Trophoblast cell (in vitro differentiated cells and primary cell): ENCODE measurements at places on chromosomes 11 and 22.

DNA sequence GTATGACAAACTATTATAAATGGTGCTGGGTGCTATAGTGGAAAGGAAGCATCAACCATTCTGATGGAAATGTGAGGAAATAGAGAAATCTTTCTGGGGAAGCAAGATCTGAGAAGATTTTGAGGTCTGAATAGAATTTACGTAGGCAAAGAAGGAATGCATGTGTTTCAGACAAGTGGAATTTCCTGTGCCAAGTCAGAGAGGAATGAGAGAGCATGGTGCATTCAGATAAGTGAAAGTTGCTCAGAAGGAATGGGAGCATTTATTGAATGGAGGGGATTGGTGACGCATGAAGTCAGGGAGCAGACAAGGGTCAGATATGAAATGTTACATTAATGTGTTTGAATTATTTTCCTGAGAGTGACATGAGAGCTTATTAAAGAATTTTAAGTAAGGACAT is 725.5 kb downstream of the METTL15 start:
- no peak for DNase-seq

GRCh38 chr11:17776212-17776875 is 41.8 kb downstream of the KCNC1 start:
- DNase-seq: no peak

- peak; percentile 25 for DNase-seq
Observed at GRCh38 chr11:29809121-29809520, 207.7 kb downstream of the KCNA4 start.

DNA sequence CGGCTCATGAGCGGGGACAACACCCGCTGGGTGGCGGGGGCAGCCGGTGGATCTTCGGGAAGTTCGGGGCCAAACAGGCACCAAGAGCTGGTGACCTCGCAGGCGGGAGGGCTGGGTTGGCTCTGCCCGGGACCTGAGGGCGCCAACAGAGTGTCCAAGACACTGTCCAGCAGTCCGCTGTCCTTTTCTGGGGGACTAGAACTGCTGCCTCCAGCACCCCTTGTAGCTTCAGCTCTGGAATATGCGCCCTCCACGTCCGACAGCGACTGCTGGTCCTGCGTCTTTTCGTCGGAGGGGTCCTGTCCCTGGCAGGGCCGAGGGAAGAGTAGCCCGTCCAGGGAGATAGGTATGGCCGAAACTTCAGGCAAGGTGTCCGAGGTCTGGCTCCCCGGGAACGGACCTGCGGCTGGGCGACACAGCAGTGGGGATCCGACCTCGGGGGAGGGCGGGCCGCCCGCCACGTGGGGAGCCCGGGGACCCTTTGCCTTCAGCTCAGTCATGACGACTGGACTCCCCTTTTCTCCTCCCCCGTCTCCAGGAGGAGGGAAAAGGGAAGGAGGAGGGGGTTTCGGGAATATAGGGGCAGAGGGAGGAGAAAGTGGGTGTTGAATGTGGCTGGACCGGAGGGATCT is 926 bp downstream of the PGR start:
- no peak for DNase-seq

- DNase-seq: no peak
Observed at GRCh38 chr11:73147771-73148681, 5.9 kb upstream of the FCHSD2 start.

GRCh38 chr11:65131417-65131776 is 2.9 kb downstream of the SYVN1 start:
- no peak for DNase-seq

DNA sequence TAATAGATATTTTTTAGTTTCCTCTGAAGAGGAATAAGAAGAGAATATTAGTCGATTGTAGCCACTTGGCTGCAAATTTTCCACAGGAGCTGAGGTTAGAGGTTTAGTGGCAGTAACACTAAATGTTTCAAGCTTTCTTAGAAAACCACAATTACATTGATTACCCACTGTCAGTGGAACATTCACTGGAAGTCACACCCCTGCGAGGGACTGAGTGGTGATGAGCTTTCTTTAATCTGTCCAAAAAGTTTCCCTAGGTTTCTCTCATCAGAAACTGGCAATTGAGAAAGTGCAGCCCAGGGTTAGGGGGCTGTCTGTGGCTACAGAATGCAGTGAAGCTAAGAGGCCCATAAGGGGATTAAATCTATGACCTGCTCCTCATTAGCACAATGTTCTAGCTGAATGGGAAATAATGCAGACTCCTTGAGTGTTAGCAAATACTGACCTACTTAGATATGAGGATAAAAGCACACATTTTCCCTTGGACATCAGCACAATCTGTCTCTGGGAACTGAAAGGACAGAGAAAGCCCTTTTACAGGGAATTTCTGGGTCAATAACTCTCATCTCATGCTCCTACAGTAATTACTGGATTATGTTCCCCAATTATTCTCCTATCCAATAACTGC is 189.5 kb downstream of the FAM76B start:
- no peak for DNase-seq

GRCh38 chr22:49951986-49952896 is 8.3 kb upstream of the PIM3 start:
- peak; percentile 77 for DNase-seq

GRCh38 chr11:131042041-131042390 is 125.7 kb upstream of the SNX19 start:
- DNase-seq: no peak

DNA sequence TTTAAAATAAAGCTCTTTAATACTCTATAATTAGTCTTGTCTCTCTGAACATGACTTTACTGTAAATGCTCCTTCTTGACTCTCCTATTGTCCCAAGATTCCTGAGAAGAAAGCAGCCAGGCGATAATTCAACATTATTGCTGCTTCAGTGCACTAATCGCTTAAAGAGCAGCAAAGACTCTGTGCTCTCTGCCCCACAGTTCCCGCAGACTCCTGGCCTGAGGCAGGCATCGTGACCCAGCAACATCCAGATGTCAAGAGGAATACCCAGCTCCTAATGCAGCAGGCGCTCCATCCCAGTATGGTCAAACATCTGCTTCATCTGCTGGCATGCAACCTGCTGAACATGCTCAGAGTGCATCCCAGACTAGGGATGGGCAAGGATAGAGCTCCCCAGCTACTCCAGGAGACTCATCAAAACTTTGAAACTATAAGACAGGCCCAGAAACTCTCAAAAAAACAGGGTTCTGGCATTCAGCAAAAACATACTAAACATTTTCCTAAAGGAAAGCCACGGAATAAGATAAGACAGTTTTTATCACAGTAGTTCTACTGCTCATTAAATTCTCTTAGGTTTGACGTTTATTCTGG is 270.0 kb downstream of the SOX6 start:
- no peak for DNase-seq

DNA sequence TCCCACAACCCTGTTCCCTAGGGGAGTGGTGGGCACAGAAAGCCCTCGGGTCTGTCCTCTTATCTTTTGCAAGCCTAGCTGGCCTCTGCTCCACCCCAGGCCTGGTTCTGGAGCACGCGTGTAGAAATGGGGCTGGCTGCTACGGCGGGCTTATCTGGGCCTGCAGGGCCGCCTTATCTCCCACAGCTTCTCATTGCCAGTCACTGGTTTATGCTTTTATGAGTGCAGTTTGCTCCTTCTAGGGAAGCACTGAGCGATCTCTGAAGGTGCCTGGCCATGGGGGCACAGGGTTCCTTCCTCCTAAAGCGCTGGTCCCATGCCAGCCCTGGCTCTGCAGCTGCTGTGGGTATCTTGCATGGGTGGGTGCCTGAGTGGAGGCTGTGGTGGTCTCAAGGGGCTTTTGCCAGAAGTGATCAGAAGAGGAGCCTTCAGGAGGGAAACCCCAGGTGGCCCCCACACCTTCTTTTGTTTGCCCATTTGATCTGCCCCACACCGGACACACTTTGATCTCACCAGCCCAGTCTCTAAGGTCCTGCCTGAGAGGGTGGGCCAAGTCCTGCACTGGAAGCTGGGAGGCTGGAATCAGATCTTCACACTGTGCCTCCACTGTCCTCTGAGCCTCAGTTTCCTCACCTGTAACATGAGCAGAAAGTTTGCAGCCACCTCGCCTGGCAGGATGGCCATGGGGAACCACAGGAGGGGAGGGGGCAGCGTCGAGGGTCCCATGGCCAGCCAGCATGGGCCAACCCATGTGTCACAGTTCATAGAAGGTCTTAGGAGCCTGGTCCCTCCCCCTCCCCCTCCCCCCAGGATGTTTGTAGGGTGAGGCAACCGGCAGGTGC is 86.6 kb upstream of the FGF3 start:
- DNase-seq: no peak

- DNase-seq: no peak
Observed at GRCh38 chr11:110977661-110978060, 265.4 kb upstream of the ARHGAP20 start.

GRCh38 chr11:133887692-133888332 is 42.5 kb upstream of the SPATA19 start:
- DNase-seq: no peak

- DNase-seq: no peak
Observed at GRCh38 chr11:61773356-61773755, 19.0 kb downstream of the TMEM258 start.

GRCh38 chr11:58625826-58626460 is 3.5 kb downstream of the CNTF start:
- no peak for DNase-seq

DNA sequence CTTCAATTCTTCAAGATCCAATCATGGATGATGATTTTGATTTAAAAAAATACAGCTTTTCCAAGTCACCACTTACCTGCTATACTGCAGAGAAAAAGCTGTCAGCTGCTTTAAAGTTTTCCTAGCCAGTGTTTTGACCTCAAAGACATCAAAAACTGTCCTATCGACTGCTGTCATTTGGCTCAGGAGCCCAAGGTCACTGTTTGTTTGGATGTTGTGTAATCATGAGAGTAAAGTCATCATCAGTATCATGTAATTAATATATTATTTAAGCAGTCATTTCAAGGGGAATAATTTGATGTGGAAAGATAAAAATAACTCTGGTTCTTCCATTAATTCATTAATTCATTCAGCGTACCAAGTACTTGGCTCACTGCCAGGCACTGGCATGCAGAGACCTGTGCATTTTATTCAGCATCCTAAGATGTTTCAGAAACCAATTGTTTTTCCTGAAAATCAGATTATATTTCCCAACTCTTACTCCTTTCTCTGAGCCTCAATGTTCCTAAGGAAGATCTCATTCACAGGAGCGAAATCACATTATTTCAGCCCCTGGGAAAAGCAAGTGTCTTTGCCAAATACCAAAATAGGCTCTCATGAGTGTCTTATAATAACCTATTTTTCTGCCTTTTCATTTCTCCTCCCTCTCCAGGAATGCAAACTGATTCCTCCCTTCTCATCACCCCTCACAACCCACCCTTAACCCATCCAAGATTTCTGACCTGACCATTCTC is 59.9 kb downstream of the SLC1A2 start:
- DNase-seq: no peak

- DNase-seq: no peak
Observed at GRCh38 chr11:47589977-47590861, 3.7 kb downstream of the FAM180B start.

- peak; percentile 60 for DNase-seq
Observed at GRCh38 chr11:2537896-2538724, 93.3 kb downstream of the KCNQ1 start.

DNA sequence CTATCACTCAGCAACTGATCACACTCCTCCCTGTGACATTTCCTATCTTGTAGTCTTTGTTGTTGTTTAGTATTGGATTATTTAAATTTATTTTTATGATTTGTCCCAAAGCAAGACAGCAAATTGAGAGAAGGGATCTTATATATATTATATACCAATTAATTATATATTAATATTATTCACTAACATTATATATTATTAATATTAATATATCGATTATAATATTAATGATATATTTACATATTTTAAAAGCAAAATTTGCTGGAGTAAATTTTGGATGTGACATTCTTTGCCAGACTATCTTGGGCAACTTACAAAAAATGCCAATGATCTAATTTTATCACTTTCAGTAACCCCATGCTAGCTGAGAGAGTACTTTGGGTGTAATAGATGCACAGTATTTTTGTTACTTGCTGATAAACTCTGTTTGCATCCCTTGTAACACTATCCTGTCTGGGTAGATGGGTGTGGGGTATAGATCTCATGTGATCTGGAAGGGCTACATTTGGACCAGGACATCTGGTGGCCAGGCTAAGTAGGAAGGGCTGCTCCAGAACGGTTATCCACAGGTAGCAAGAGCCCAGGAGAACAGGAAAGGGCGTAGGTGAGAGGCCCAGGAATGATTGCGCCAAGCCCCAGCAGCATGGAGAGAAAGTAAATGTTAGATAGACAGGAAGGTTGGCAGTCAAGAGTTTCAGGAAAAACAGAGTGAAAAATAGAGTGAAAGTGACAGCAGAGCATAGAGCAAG is 608.6 kb upstream of the KIRREL3 start:
- DNase-seq: no peak

GRCh38 chr11:39365809-39366436 is 2093.5 kb downstream of the LRRC4C start:
- DNase-seq: peak; percentile 12

DNA sequence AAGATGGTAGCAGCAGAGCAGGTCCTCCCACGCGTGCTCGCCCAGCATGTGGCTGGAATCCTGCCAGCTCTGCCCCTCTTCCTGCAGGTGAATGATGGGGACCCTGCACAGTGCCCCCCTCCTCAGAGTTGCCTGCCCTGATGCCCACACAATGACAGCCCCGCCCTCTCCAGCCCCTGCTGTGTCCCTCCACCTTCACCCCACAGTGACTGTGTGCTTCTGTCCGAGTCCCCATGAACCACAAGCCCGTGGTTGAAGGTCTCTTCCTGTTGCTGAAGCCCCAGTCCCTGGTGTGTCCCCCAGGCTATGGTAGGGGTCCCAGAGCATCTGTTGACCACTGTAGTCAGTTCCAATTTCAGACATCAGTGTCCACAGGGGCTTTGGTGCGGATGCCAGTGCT is 71.0 kb downstream of the BRD1 start:
- DNase-seq: no peak

- peak; percentile 37 for DNase-seq
Observed at GRCh38 chr22:26172389-26172990, 3.2 kb downstream of the SEZ6L start.

GRCh38 chr11:75330291-75330690 is 21.2 kb downstream of the ARRB1 start:
- DNase-seq: no peak

DNA sequence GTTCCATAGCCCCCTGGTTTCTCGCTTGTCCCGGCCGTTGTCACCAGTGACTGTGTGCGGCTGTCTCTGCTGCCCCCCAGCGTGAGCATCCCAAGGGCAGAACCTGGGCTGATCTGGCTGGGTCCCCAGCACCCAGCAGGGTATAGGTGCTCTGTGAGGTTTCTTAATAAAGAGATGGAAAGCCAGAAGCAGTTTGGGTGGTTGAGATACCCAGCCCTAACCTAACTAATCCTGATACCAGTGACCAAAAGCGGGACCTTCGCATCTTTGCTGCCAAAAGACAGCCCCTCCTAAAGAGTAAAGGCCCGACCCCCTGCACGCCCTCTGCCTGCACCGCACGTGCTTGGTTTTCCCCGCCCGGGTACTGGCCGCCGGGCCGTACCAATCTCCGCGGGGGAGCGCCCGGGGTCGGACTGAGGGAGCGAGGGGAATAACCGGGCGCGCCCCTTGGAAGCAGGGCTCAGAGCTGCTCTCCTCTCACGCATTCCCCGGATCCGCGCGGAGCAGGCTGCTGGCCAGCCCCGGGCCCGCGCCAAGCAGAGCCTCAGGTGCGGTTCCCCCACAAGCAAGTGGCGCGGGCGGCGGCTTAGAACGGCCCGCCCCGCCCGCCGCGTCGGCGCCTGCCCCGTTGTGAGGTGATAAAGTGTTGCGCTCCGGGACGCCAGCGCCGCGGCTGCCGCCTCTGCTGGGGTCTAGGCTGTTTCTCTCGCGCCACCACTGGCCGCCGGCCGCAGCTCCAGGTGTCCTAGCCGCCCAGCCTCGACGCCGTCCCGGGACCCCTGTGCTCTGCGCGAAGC is at the start of gene DGAT2:
Gene DGAT2 (plus strand): TSS at position 667 of the 797 bp plus-strand sequence. CDS start 214 bp downstream, outside the sequence.
- peak; percentile 66 for DNase-seq
